IMR-90 (cell line): ENCODE measurements at places on chromosomes 3 and 15. TPM values are rescaled to one million over a fixed set of nuclear protein-coding genes. Genes with fewer than 3 reads are reported as not detected.

DNA sequence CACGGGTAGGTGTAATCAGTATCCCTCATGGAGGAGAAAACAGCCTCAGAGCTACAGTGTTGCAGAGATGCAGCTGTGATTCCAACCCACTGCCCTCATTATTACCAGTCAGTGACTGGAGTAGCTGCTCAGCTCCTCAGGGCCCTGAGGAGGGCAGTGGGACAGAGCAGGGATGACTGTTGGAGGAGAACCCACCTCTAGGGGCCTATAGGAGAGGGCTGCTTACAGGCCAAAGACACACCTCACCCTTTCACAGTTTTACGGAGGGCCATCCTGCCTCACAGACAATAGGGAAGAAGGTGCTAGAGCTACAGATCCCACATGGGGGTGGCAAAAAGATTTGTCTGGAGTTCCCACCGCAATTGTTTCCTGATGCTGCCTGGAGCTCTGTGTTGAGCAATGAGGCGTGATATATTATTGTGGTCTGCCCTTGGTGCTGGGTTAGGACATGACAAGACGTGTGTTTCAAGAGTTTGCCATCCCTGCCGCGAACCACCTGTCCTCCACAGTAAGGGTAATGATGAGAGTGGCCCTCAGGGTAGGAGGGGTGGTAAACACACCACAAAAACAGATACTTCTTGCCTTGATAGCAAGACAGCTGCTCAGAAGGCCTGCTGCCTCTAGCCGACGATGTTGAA lies 140.5 kb upstream of the TPM1 start:
- no peak for DNase-seq

GRCh38 chr15:78021761-78022160 lies 55.8 kb downstream of the TBC1D2B start:
- no peak for DNase-seq

- DNase-seq, result no peak
Measured at GRCh38 chr15:62021991-62022600, 38.2 kb downstream of the VPS13C start.

DNA sequence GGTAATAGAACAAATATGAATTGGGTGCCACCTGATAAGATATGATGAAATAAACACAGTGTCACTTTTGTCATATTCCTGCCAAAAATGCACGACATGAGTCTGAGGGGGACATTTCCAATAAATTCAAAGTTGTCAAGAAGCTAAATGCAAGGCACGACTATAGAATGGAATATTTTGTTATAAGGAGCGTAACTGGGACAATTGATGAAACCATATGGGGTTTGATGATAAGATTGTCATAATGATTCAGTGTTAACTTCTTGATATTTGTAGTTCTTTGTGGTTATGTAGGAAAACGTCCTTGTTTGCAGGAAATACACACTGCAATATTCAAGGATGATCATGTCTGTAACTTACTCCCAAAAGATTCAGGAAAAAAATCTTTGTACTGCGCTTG lies 163.3 kb downstream of the MEX3B start:
- DNase-seq, result no peak

DNA sequence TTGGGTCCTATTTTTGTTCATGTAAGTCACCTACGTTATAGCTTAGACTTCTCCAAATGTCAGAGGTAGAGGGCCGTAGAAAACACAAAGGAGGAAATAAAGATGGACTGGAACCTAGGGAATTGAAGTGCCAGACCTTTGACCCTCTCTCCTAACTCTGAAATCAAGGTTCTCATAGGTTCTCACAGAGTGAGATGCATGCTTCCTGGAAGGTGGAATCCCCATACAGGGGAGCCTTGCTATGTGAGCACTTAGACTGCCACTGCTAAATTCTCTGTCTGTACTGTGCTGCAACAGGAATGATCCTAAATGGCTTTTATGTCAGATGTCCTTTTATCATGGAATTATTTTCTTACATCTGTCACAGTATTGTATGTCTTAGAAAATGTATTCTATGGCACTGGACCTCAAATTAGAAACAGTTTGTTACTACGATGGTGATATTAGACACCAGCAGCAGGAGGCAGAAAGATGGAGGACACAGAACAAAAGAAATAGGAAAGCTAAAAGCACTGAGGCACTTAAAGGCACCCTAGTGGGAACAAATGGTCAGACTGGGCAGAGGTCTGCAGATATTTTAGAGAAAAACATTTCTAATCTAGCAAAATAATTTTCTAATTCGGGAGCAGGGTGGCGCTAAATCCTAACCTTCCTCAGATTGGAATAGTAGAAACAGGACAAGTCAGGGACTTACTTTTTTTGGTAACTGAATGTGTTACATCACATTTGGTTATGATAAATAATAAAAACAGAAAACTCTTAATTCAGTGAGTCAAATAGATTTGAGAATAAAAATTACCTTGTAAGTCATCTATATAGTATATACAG lies 60.2 kb upstream of the CDAN1 start:
- peak; percentile 1 for DNase-seq

GRCh38 chr15:62618432-62618831 lies 424.1 kb upstream of the TPM1 start:
- peak; percentile 94 for DNase-seq

GRCh38 chr15:49848282-49848724 lies 227.5 kb downstream of the DTWD1 start:
- DNase-seq, result peak; percentile 99

DNA sequence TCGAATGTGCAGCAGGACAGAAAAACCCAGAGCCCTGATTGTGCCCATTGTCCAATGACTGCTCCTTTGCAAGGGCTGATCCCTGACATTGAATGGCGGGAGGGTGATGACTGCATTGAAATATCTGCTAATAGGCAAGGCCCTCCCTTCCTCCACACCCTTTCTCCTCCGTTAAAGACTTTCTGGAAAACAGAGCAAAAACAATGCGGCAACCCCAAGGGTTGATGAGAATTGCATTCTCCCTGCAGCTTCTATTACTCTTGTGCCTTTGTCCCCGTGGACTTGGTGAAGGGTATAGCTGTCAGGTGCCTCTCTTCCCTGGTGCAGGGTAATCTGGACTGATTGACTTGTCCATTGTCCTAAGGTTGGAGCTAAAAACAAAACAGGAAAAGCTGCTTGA lies 71.8 kb downstream of the THSD4 start:
- no peak for DNase-seq

GRCh38 chr3:106813742-106814141 lies 563.5 kb upstream of the CCDC54 start:
- DNase-seq, result no peak

DNA sequence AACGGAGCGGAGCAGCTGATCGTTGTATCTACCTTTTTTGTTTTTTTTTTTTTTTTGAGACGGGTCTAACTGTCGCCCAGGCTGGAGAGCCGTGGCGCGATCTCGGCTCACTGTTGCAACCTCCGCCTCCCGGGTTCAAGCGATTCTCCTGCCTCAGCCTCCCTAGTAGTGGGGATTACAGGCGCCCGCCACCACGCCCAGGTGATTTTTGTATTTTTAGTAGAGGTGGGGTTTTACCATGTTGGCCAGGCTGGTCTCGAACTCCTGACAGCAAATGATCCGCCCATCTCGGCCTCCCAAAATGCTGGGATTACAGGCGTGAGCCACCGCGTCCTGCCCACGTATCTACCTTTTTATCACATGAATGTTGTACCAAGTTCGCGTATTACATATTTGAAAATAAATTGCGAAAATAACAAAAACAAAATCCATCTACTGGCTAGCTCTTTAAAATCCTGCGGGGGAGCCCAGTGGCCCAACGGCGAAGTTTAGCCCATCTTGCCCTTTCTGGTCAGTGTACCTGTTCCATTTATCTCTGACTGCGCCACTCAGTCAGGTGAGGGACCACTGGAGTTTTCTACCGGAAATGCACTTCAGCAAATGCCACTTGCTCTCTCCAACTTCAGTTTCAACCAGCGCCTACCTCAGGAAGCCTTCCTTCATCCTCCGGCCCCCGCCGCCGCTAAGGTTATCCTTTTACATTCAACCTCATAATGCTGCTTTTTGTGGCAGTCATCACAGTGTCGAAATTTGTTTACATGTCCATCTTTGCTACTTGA lies 1.2 kb upstream of the EIF3J start:
- no peak for DNase-seq

GRCh38 chr3:82293867-82294266 lies 532.4 kb upstream of the GBE1 start:
- DNase-seq, result no peak

- DNase-seq, result no peak
Measured at GRCh38 chr3:138916824-138917223, 30.1 kb downstream of the FOXL2 start.

- peak; percentile 74 for DNase-seq
Measured at GRCh38 chr15:99651023-99651807, 82.0 kb downstream of the LYSMD4 start.

- no peak for DNase-seq
Measured at GRCh38 chr3:138473391-138473790, 39.0 kb downstream of the ESYT3 start.

DNA sequence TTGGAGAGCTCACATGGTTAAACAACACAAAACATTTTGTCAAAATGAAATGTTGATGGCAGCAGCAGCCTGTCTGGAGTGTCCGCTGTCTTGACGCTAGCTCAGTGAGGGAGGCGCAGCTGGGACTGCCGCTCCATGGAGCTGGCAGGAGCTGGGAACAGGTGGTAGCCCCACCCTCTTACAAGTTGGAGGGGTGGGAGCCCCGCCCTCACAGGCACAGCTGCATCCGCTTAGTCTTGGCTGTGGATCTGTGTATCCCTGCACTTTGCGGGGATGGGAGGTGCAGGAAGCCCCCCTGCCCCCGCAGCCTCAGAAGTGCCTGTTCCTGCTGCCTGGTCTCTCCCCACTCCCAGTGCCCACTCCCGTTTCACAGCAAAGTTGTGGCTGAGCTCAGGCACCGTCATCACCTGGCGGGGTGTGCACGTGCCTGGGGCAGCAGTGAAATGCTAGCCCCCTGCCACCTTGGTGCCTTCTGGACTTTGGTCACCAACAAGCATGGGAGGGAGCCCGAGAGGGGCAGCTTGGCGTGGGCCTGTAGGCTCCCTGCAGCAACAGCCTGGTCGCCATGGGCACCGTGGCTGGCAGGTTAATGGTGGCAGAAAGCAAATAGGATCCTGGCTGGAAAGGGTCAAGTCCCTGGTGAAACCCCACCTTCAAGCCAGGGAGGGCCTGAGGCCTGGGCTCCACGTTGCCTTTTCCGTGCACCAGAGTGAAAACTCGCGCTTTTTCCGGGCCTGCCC lies 53.8 kb upstream of the CADM2 start:
- DNase-seq, result no peak

DNA sequence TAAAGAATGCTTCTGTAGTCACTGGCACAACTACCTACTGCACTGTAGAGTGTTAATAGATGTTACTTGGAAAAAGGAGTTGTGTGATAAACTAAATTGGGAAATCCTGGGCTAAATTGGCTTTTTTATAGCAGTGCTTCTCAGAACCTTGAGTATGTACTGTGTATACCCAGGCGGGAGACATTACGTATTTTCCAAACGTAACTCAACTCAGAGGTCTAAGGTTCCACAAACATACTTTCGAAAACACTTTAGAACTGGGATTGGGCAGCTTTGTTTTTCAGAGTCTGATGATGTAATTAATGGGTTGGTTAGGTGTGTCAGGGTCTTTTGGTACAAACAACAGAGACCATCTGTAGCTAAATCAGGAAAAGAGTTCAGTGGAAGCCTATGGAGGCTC lies 53.5 kb upstream of the CHST2 start:
- no peak for DNase-seq

- peak; percentile 45 for DNase-seq
Measured at GRCh38 chr15:52164631-52165265, 26.4 kb downstream of the GNB5 start.

- DNase-seq, result no peak
Measured at GRCh38 chr3:114727373-114727772, 419.7 kb downstream of the ZBTB20 start.

- no peak for DNase-seq
Measured at GRCh38 chr15:31172606-31173005, 71.1 kb upstream of the TRPM1 start.

DNA sequence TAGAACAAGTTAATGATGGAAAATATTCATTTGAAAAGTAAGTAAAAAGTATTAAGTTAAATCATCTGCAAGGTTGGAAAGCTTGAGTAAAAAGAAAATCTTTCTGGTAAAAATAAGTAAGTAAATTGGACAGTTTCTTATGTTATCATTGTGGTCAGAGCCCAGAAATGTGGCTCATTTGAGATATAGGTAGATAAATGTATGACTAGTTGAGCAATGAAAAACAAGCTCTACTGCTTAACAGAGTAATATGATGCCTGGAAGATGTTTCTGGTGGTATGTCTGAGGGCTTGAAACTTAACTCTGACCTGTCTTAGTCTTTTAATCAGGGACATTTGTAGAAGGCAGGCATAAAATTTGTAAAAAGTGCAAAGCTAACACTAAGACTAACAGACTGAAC lies 444.0 kb downstream of the MFSD1 start:
- DNase-seq, result no peak

DNA sequence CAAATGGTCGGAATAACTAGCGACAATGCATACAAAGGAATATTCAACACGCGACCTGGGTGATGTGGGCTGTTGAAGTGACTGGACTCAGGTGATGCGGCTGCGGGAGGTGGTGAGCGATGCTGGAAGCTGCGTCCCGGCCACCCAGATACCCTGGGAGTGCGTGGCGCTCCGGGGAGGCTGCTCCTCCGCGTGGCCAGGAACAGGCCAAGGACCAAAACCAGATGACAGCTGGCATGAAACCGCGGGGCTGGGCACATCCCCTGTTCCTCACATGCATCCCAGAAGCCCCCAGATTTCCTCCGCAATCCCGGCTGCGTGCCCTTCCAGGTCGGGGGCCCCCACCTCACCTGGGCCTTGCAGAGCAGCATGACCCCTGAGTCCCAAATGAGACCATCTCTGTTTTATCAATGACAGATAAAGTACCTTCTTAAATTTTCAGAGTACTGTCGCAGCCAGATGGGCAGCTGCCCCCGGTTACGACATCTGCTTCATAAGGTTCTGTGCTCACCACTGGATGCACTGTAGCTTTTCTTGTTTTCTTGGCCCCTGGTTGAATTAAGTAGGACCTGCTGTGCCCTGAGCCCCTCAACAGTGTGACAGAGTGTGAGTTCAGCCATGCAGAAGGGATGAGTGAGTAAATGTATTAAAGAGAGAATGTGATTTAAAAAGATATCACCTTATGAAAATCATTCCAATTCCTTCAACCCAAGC lies 278.2 kb downstream of the GABRG3 start:
- DNase-seq, result no peak

DNA sequence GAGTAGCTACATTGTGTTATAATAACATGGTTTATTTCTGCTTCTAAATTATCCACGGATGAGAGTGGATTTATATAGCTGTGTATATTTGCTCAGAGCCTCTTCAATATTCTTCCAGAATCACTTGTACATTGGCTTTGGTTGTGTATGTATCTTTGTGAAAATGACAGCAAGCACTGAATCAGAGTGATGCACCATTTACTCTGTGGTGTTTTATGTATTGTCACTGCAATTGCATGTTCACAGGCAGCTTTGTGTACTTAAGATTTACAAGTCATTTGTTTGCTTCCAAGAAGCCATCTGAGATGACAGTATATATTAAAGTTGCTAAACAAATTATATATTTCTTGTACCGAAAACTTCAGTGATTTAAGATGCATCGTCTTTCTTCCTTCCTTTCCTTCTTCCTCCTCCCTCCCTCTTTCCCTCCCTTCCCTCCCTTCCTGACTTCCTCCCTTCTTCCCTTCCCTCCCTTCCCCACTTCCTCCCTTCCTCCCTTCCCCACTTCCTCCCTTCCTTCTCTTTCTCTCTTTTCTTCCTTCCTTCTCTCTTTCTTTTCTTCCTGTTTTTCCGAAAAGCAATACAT lies 362.3 kb upstream of the GOLIM4 start:
- no peak for DNase-seq

P2RY12 gene
- polyA plus RNA-seq, result not detected in 2 replicates

SNURF gene
- polyA plus RNA-seq, result 4.3 and 6.5 TPM in 2 replicates

ZNF662 gene
- 0.29 and 0.30 TPM in 2 replicates for polyA plus RNA-seq

LXN gene
- polyA plus RNA-seq, result 134 and 155 TPM in 2 replicates
